ENCODE measurements at places on chromosomes 12 and 14.
A peak's percentile ranks its signal among the peaks of the same experiment; 100 is the strongest.

DNA sequence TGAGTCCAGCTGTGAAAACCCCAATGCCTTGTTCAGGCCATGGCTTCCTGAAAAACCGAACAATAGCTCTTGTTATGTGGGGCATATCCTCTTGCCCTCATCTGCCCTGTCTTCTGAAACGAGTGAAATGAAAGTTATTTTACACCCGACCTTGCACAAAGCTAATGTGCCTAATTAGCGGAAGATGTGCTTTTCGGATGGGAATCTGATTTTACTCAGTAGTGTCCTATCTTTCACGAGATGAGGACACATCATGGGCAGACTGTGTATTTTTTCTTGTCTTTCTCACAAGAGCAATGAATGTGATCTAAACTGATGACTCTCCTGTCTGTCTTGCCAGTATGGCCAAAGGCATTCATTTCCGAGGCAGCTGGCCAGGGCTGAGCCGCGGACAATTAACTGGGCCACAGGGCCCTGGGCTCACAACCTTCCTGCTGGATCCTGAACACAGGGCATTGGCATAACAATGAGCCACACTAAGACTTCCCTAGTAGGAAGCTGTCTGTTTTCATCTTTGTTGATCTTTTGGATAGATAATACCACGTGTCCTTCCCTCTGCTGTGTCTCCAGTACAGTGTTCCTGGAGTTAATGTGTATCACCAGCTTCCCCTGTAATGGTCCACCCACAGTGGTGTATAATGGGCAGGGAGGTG, 86.0 kb upstream of the HIF1A start:
- peak; percentile 57 for DNase-seq

GRCh38 chr14:60651796-60652673, 2.8 kb upstream of the SIX1 start:
- no peak for DNase-seq

GRCh38 chr14:35304812-35305462, 12.8 kb downstream of the PSMA6 start:
- DNase-seq = no peak

GRCh38 chr14:39847194-39847593, 415.0 kb upstream of the FBXO33 start:
- DNase-seq = no peak

- no peak for DNase-seq
These were observed 103.1 kb downstream of the SEC23A start for GRCh38 chr14:38999949-39000348.

DNA sequence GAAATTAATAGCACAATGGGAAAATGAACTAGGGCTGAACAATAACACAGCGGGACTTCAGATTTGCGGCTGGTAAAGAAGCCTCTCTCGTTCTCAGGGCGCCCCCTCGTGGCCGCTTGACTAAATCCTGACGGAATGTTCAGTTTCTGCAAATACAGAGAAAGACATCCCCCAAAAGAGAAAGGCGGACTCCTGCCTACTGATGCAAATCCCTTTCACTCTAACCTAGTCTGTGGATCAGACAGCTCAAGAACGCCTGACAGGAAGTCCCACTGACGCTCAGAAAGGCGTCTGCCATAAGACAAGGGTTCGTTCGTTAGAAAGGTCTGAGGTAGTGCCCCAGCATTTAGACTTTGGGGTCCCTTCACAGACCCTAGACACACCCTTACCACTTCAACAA, 2.5 kb downstream of the NUAK1 start:
- peak; percentile 79 for DNase-seq

- no peak for DNase-seq
These were observed 25.1 kb downstream of the NOC4L start for GRCh38 chr12:132169376-132169775.

- DNase-seq = no peak
These were observed 1.0 kb downstream of the GMFB start for GRCh38 chr14:54487771-54488170.

DNA sequence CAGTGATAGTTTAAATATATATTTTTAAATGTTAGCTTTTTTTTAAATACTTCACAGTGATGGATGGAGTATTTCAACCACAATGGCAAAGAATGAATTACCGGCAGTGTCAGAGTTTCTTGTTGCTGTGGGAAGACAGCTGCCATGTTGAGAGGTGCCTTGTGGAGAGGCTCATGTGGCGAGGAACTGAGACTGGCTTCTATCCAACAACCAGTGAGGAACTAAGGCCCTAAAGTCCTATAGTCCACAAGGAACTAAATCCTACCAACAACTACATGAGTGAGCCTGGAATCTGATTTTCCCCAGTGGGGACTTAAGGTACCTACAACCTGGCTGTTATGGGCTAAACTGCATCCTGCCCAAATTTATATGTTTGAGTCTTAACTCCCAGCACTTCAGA, 220.2 kb upstream of the PLEKHG7 start:
- DNase-seq = no peak

DNA sequence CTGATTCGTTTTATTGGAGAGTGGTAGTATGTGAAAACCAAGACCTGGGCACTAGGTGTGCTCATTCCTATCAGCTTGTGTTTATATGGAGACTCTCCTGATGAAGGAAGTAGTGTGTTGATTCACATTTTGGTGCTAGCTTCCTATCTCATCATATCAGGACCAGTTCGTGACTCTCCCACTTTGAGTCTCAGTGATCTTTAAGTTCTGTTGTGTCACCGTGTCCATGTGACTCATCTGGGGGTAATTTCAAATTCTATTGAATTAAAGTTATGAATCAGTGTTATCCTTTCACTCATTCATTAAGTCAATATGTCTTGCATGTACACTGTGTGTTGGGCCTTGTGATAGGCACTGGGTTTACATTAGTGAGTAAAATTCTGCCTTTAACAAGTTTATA, 180.2 kb downstream of the CACNA1C start:
- DNase-seq = no peak

- no peak for DNase-seq
These were observed 41.6 kb downstream of the TRHDE start for GRCh38 chr12:72313806-72314205.

DNA sequence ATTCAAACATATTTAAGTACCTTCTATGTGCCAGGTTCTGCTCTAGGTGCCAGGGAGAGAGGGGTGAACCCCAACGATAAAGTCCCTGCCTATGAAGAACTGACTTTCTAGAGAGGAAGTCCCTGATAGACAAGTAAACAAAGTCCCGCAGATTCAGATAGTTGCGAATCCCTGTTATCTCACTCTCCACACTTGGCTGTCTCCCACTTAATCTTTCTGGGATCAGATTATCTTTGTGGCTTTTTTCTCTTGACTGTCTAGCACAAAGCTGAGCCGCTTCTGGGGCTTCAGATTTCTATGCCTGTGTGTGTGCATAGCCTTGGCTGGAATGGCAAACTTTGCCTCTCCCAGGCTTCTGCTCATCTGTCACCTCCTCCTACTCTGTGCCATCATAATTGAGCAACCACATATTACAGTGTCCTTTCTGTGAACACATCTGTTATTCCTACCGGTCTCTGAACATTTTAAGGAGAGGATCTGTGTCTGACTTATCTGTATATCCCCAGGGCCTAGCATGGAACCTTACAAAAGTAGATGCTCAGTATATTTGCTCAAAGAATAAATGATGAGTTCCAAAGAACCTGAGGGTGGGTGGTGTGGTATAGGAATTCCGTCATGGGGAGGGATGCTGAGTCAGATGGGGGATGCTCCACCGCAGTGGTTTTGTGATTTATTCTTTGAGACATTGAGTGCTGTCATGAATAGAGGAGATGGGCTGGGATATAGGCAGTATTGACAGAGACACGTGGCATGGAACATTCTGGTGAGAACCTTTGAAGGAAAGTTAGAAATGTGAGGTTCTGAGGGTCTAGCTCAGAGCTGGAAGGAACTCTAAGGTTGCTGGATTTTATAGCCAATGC, 28.5 kb downstream of the RGS6 start:
- no peak for DNase-seq

DNA sequence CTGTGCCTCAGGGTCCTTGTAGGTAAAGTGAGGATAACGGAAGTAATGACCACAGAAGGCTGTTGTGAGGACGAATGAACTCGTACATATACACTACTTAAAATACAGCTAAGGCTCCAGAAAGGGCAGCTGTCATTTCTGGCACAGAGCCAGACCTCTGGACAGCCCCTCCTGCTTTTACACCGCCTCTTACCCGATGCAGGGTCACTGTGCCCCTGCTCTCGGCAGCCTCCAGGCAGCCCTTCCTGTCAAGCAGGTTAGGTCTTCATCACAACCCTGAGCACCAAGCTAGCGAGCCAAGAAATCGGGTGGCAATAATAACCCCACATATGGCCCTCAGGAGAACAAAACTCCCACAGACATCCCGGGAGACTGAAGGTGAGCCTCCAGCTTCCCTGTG, 8.5 kb downstream of the TMEM229B start:
- DNase-seq = no peak

- DNase-seq = no peak
These were observed 155.5 kb downstream of the PRKCH start for GRCh38 chr14:61476754-61477410.

DNA sequence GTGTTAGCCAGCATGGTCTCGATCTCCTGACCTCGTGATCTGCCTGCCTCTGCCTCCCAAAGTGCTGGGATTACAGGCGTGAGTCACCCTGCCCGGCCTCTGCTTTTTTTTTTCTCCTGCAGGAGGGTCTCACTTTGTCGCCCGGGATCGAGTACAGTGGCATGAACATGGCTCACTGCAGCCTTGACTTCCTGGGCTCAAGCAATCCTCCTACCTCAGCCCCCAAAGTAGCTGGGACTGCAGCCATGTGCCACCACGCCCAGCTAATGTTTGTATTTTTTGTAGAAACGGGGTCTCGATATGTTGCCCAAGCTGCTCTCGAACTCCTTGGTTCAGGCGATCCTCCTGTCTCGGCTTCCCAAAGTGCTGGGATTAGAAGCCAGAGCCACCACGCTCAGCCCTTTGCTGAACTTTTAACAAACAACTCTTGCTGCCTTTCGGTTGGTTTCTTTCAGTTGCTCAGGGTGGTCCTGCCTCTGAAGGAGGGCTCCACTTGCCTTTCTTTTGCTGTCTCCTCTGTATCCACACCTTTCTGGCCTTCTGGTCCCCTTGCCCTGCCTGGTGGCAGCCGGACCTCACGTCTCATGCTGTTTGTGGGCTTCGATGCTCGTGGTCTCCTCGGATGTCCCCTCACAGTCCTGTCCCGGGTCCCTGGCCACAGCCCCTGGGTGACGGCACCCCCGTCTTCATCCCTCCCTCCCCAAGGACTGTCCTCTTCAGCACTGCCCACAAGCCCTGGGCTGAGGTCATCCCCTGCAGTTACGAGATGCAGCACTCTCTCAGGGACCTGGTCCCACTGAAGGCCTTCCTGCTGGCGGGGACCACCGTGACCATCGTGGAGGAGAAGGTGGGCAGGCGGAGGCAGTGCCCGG, 3.8 kb upstream of the B3GNT4 start:
- no peak for DNase-seq

DNA sequence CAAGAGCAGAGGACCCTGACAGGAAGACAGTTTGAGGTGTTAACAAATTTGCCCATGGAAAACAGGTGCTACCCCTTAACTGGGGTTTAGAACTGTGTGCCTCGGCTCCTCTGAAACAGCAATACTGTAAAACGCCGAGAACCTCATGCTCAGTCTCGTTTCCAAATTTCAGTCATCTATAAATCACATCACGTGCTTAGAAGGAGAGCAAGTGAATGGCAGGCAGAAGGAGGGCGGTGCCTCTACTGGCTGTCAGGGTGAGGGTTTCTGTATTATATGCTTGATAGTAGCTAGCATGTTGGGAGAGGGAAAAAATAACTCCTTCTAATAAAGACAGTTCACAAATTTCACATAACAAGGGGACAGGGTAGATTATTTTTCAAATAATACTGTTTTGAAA, 4.8 kb downstream of the OR4K13 start:
- no peak for DNase-seq

GRCh38 chr12:49587174-49587908, 18.1 kb downstream of the FAM186B start:
- no peak for DNase-seq

DNA sequence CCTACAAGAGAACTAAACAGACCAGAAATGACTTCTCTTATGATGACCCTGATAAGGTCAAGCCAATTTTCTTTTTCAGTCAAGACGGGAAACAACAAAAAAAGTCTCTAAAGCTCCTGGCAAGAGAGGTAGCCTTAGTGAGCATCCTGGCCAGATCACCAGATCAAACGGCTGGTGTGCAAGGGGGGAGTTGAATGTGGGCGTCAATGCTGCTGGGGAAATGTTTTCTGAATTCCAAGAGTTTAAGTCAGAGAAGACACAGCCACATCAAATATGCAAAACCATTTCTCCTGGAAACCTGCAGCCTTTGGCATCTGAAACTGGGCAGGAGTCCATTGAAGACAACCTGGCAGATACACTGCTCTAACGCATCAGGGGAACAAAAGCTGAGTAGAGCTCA, 16.0 kb upstream of the SELPLG start:
- no peak for DNase-seq

- no peak for DNase-seq
These were observed 262.4 kb upstream of the HMGA2 start for GRCh38 chr12:65561798-65562382.

GRCh38 chr12:65331456-65331855, 53.0 kb downstream of the MSRB3 start:
- DNase-seq = no peak

- DNase-seq = no peak
These were observed 185.7 kb downstream of the DAD1 start for GRCh38 chr14:22403296-22403695.

DNA sequence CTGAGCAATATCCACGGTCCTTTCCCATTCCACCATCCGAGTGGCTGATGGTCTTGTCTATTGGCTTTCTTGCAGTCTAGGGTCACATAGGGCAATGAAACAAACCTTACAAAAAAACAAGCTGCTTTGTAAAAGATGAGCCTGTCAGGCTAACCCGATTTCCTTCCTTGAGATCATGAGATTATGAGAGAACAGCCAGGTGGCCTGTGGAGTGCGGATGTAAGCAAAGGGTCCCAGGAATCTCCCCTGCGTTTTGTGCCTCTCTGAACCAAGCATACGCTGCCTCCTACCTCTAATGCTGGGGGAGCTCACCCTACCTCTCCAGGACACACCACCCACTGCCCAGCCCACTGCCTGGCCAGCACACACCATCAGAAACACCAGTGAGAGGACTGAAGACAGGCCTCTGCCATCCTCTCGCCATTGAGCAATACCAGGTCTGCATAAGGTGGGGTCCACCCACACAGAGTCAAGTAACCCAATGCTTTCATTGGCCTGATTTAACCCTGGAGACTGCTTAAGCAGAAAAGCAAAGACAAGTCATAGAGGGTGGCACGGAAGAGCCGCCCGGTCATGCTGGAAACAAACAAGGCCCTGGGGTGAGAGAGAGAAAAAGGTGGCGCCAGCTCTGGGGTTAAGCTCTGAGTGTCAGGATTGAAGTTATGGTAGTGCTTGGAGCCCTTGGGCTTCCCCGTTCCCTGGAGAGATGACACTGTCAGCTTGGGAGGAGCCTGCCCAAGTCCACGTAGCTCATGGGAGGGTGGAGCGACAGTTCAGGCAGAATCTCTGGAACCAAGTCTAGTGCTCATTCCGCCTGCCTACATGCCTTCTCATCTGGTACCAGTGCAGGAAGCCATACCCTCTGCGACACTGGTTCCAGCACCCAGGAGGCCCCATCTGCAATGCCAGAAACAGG, 46.6 kb downstream of the CALM1 start:
- no peak for DNase-seq

DNA sequence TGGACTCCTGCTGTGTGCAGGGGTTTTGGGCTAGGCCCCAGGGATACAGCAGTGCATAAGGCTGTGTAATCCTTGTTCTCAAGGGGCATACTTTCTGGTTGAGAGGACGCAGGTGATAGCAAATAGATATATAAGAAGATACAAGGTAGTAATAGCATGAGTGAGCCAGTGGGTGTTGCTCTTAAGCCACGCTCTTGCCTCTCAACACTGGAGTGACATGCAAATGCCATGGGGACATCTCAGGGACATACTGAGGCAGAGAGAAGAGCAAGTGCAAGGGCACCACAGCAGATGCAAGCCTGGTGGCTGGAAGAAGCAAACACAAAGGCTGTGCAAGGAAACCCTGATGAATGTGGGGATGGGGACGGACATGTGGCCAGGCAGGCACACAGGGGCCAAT, 223.3 kb downstream of the CHST11 start:
- DNase-seq = peak; percentile 31
